ENCODE measurements at places on chromosomes 6 and 20.

GRCh38 chr6:6005051-6006005 is 1.4 kb downstream of the NRN1 start:
- DNase-seq: no peak

GRCh38 chr6:113859349-113860180 is 2.4 kb downstream of the MARCKS start:
- DNase-seq: no peak

DNA sequence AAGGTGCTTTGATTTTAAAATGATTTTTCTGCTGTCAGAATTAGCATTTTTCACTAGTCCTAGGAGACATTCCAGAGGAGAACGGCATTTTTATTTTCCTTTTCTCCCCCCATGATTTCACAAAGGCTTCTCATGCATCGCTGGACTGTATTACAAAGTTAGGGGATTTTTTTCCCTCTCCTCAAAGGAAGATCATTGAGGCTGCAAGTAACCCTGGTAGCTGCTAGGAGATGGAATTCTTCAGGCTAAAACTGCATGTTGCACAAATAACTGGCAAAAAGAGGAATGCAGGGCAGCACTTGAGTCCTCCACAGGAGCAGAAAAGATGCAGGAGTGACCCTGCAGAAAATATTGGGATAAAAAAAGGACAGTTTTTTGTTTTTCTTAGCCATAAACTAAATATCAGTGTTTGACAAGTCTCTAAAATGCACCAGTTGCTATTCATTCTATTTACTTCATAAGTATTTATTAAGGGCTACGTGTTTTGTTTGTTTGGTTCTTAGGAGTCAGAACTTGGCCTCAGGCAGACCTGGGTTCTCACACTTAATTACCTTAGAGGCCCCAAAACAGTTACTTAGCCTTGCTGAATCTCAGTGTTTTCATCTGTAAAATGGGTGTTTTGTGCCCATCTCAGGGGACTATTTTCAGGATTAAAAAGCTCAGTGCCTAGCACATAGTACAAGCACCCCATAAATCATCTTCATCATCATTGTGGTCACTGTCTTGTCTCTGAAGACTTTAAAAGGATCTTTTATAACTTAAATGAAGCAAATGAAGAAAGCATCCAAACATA is 144.5 kb upstream of the ID4 start:
- no peak for DNase-seq

- no peak for DNase-seq
Measured at GRCh38 chr6:30319146-30319835, 7.4 kb upstream of the TRIM39 start.

- no peak for DNase-seq
Measured at GRCh38 chr6:22147921-22148776, 148.7 kb downstream of the PRL start.

DNA sequence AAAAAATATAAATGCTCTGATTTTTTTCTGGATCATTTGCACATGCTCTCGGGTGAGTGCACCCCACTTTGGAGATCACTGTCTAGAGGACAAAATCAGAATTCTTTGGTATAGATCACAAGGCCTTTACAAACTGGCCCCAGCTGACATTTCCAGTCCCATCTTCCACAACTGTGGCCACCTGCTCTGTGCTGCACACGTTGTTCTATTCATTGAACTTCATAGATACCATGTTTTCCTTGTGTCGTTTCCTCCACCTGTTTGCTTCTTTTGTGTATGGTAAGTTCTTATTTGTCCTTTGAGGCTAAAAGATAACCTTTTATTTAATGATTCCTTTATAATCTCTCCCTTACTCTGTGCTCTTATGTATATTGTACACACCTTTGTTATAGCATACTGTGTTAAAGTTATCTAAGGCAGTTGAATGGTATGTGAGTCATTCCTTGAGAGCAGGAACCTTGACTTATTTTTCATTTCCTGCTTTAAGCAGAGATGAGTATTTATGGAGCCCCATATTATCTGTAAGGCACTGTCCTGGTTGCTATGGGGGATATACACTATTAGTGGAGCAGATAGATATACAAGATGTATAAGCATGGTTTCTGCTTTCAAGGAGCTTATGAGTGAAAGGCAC is 12.0 kb upstream of the SLC17A5 start:
- DNase-seq: no peak

- DNase-seq: no peak
Measured at GRCh38 chr20:15582146-15582760, 991.0 kb downstream of the KIF16B start.

DNA sequence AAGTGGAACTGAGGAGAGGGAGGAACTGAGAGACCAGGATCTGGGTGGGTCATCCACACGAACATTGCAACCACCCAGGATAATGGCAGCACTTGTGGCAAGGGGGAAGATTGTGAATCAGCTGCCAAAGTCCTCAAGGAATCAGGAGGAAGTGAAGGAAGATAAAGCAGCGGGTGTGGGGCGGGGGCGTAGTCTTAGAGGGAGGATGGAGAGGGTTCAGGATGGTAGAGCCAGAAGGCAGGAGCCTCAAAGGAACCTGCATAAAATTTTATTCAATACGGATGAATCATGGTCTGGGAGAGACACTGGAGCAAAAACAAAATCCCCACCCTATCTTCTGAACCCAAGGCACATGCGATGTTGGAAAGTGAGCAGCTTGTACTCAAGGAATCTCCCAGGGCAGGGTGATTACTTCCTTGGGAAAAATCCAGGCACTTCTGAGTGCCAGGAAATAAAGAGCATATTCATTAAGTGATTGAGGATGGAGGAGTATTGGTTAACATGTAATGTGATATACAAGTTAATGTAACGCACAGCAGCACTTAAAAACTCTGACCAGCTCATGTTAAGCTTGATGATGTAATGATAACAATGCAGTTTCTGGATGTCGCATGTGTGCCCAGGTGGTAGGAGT is 82.0 kb upstream of the B3GAT2 start:
- DNase-seq: no peak

DNA sequence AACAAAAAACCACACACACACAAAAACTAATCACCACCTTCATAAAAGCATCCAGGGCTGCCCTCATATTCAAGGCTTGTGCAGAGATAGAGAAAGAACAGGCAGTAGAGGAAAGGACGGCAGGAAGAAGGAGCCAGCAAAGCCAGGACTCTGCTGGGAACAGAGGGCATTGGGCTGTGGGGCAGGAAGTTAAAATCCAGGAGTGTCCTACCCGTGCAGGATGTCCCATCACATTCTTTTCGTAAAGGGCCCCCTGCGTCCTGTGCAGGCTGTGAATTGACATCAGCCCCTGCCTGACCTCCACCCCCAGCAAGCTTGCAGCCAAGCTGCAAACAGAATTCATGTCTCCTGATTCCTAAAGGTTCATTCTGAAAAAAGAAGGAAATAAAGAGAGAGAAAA is 96.4 kb upstream of the AKAP12 start:
- no peak for DNase-seq

GRCh38 chr20:38342216-38342615 is 4.1 kb upstream of the LBP start:
- no peak for DNase-seq

GRCh38 chr6:142182004-142182403 is 34.9 kb downstream of the VTA1 start:
- no peak for DNase-seq

All from CD4-positive, alpha-beta T cell treated with Interleukin-4 for 1 hour (primary cell).